ENCODE measurements at places on chromosomes 13 and 19.

DNA sequence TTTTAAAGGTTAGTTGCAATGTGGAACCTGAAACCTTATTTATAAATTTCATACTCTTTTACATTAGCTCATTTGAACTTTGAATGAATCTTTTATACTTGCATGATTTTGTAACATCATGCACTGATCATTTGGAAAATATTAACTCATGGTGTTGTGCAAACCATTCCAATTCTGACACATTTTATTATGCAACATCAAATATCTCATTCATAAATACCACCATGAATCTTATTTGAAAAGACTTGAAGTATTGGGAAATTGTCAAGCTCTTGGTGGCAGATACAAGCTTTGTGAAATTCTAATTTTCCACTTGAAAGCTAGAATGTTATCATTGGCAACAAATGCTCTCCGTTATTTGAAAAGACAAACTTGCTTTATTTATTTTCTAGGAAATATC is 379.9 kb upstream of the PCDH20 start:
- no peak for DNase-seq

- DNase-seq = no peak
Observed at GRCh38 chr13:30301827-30302226, 5.5 kb downstream of the KATNAL1 start.

DNA sequence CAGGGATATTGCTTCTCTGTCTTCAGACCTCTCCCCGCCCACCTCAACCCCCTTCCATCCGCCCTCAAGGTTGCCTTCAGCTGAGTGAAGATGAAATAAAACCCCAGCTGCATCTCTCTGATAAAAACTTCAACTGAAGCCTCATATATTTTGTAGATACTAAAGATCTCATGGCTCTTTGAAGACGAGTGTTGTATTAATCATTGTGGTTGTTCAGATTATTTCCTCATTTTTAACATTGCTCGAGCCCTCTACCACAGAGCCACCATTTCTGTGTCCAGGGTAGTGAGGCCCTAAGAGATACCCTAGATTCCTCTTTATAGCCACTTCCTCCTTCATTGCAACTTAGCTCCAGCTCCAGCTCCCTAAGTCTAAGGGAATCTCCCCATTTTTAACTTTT is 312.8 kb upstream of the ZNF507 start:
- no peak for DNase-seq

- DNase-seq = no peak
Observed at GRCh38 chr13:50636007-50636704, 207.3 kb downstream of the DLEU7 start.

DNA sequence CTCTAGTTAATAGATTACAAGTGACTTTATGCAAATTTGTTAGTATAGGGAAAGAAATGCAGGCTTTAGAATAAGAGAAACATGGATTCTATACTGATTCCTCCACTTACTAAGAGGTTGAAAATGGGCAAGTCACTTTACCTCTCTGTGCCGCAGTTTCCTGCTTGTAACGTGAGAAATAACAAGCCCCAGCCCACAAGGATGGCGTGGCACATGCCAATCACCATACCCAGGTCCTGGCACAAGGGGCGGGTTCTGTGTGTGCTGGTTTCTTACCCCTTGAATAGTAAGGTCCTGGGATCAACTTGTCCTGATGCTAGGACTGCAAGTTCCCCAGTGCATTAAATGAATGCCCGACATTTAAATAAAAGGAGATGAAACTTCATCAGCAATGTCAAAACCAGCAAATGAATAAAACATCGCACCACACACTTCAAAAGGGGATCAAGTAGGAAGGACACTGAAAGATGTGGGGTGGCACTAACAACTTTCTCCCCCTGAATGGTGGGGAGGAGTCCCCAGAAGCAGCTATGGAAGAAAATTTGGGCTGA is 7.9 kb upstream of the SIGLEC9 start:
- no peak for DNase-seq

GRCh38 chr13:77310579-77311279 is 16.2 kb downstream of the MYCBP2 start:
- no peak for DNase-seq

DNA sequence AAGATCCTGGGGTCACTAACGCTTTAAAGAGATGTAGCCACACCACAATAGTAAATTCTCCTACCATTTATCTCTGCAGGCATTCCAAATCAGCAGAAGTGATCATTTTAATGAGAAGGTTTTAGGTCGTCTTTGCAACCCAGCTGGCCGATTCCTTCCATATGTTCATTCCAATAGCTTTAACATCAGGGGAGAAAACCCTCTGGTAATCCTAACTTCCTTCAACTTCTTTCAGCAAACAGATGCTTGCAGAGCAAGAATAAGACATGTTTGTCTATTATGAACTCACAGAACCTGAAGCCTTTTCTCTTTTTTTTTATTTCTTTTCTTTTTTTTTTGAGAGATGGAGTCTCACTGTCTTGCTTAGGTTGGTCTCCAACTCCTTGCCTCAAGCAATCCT is 498.6 kb upstream of the SLITRK1 start:
- DNase-seq = no peak

DNA sequence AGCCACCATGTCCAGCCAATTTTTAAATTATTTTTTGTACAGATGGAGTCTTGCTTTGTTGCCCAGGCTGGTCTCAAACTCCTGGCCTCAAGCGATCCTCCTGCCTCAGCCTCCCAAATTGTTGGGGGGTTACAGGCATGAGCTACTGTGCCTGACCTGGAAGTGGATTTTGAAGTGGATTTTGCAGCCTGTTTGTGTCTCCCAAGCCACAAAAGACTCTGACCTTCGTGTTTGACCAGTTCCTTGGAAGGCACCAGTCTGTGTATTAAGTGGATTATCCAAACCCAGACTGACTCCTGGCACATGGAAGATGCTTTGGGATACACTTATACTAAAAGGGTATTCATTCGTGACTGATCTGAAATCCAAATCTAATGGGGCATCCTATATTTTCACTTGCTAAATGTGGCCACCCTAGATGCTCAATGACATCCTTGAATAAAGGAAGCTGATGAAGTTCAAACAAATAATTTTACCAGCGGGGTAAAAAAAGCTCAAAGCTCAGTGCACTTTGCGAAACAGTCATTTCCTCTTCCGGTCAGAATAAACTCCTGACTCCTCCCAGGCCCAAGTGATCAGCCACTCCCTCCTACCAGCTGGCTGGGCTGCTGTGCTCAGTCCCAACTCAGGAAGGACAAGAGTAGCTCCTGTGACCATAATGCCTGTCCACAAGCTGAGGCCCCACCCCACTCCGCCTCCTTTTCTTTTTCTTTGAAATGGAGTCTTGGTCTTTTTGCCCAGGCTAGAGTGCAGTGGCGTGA is 32.6 kb upstream of the GATAD2A start:
- no peak for DNase-seq

DNA sequence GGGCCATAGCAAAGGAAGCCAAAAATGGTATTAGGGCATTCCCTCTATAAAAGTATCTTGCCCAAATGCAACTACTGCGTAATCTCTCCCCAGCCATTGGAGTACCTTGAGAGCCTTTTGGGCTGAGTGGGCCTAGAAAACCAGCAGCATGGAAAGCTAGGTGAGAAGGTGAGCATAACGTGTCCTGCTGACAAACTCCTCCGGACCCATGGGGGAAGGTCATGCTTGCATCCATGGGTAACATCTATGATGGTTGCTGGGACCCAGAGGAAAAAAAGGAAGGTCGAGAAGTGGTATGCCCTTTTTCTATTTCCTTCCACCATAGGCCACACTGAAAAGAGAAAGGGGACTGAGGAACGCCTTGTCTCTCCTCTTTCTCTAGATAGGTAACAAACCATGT is 57.4 kb downstream of the ZNF728 start:
- no peak for DNase-seq

DNA sequence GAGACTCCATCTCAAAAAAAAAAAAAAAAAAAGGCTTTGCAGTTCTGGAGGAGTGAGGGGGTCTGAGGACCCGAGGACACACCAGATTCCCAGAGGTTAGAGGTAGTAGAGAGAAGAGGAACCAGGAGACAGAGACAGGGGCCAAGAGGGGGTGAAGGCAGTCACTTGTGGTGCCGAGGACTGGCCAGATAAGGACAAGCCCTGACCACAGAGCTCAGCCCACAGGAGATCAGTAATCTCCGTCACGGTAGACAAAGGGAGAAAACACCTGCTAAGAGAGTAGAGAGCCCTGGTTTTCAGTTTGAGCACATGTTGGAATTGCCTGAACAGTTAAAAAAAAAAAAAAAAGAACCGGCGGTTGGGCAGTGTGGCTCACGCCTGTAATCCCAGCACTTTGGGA is 1.7 kb upstream of the PRAM1 start:
- no peak for DNase-seq

DNA sequence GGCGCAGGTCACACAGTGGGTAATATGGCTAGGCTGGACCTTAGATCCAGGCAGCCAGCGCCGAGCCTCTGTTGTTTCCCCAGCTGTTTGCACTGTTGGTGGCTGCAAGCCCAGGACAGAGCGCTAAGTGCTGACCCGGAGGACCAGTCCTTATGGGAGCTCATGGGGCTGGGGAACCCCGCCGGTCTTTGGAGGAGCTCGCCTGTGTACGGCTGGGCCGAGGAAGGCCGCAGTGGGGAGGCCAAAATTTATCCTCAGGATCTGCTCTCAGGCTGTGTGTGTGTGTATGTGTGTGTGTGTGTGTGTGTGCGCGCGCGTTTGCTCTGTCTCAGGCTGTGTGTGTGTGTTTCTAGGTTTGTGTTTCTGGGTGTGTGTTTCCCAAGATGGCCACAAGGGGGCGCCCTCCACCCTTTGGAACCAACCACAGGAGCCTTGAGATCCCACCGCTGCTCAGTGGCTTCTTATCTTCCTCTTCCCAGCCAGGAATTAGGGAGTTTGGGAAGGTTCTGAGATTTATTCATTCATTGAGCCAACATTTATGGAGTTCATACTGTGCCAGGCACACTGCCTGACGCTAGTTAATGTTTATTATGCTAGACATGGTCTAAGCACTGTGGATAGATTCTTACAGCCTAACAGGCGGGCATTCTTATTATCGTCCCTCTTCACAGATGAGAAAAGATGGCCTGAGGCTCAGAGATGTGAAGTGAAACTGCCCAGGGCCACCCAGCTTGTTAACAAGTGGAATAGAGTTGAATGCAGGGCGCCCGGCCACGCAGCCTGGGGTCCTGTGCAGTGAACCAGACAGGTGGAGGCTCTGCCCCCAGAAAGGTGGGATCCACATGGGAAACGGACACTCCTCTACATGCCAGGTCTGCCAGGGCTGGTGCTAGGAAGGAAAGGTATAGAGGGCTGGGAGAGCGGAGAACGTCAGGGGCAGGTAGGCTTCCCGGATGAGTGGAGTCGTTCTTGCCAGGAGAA is 13.0 kb downstream of the PGLYRP1 start:
- no peak for DNase-seq

DNA sequence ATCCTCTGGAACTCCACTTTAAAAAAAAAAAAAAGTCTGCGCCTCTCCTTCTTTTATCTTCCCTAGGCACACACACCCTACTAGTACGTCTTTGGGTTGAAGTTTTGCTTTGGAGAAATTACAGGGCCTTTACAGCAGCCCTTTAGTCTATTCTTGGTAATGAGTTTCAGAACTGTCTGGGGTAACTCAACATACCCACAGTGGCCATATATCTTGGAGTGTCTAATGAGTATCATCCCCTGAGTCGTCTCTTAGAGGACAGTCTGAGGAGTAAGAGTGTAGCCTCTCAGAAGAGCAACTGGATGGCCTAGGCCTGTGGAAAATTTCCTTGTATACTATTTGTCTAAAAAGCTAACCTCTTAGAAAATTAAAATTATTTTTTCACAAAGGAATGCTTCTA is 6.1 kb upstream of the ZNF681 start:
- DNase-seq = no peak

GRCh38 chr13:113211774-113212173 is 2.4 kb downstream of the CUL4A start:
- DNase-seq = no peak

- DNase-seq = no peak
Observed at GRCh38 chr13:33728271-33729037, 89.5 kb upstream of the RFC3 start.

- DNase-seq = no peak
Observed at GRCh38 chr19:29527500-29528328, 1.9 kb downstream of the VSTM2B start.

DNA sequence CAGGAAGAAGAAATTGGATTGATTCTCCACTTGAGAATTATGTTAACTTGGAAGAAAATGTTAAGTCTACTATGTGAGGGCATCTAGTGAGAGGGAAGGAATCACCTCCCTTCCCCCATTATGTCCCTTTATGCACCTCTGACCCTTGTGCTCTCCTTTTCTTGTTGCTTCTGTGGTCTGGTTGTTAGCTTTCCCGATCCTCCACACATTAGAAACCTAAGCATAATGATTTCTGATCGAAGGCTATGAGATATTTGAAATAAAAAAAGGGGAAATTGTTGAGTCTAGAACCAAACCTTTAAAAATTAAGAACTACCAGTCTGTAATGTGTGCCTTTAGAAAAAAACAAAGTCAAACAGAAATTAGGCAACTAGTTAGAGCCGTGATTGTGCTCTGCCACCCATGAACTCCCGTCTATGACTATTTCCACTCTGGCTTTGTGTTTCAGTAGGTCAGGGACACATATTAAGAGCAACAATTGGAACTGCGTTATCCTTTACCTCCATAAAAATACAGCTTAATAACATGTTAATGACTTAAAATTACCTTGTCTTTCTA is 463 bp upstream of the GPC6 start:
- peak; percentile 47 for DNase-seq

All from NCI-H2171 (cell line).